ENCODE measurements at places on chromosomes 6 and 20.

- no peak for DNase-seq
Observed at GRCh38 chr6:42104804-42105125, 37.7 kb downstream of the C6orf132 start.

DNA sequence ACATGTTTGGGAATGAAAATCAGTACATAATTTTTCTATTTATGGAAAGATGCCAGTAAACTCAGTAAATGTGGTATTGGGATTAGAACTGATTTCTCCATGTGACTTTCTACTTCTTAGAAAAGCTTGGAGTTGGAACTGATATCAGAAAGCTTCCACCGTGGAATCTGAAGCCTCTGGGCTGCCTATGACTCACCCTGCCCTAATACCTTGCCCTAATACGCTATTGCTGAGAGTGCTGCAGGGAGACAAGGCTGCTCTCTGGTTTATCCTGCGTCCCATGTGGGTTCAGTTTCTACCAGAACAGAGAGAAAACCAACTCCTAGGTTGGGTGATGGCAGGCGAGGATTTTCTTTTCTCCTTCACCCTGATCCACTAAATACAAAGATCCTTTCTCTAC, 3.3 kb upstream of the STMND1 start:
- DNase-seq, result no peak

DNA sequence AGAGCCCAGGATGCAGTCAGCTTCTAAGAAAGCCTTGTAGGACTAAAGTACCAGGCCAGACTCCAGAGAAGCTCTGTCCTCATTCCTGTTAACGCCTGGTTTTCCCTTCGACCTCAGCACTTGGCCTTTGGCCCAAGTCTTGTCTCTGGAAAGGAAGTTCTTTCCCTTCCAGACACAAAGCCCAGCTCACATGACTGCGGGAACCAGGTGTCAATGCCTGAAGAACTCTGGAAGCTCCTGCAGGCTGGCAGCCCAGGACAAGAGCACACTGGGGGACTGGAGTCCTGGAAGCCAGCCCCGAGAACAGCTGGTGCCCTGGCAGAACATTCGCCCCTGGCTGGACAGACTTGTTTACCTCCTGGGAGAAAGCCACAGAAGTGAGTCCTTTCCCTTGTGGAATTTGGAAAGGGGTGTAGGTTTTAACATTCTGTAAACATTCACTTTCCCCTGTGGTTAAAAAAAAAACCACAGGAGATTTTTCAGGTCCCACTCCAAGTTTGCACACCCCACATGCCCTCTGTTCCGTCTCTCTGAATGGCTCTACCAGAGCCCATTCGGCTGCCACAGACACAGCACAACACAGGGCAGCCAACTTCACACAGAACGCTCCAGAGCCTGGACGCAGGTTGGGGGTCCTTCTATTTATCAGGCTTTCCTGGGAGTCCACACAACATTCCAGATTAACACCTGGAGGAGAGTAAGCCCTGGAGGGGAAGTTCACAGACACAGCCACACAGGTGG, 18.1 kb downstream of the ACSS1 start:
- no peak for DNase-seq

DNA sequence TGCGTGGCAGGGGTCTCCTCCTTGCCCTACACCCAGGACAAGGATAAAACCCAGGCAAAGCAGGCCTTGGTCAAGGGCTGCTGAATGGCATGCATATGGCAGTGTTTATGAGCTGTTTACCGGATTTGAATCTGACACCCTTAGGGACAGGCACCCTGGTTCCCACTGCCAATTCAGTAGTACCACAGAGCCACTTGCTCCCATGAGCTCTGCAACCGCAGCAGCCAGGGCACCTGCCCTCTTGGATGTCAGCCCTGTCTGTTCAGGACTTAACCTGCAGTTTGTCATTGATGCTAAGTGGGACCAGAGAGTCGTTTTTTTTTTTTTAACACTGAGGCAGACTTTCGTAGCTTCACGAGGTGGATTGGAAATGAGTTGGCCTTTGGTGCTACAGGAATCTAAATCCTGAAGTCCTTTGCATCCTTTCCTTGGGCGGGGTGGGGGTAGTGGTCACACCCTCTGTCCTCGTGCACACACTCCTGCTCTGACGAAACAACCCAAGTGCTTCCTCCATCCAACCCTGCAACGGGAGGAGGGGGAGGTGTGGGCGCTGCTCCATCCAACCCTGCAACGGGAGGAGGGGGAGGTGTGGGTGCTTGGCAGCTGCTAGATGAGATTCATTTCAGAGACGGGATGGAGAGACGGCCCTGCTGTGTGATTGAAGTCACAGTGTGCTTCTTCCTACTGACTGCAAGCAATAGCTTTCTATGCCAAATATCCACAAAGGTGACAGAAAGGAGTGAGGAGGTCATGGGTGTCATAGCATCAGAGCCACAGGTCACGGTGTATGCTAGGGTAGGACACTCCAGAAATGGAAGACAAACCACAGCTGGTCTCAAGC, 166.5 kb downstream of the SMOC2 start:
- DNase-seq, result no peak

Data from foreskin melanocyte (primary cell).